ENCODE measurements at places on chromosomes 2 and 18.

- no peak for DNase-seq
These were observed 70.3 kb downstream of the ASXL2 start for GRCh38 chr2:25808006-25808383.

DNA sequence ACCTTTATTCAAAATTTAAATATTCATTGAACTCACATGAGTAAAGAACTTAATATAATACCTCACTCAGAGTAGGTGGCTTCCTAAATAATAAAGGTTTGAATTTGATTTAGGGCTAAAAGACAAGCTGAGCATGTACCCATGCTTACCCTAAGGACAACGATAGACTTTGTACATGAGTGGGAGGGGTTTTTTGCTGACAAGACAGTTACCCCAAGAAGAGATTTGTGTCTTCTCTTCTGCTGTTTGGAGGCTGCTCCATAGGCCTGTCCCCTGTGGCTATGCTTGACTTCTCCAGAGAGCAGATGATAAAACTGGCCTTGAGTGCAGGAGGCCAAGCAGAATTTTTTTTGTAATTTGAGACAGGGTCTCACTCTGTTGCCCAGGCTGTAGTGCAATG, 383.9 kb downstream of the TMEM182 start:
- no peak for DNase-seq

DNA sequence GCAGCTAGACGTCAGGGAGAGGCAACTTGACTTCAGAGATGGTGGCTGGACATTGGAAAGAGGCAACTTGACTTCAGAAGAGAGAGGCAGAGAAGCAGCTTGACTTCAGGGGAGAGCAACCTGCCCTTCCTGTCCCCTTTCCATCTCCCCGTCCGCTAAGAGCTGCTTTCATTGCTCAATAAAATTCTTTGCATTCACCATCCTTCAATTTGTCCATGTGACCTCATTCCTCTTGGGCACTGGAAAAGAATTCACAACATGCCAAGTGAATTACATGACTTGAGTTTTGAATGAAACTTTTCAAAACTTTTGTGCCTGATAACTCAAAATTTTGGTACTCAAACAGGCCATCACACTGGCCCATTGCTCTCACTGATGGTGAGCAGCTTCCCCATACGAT, 158.9 kb downstream of the DPP4 start:
- DNase-seq: no peak

GRCh38 chr18:11866764-11867163, 15.6 kb downstream of the CHMP1B start:
- no peak for DNase-seq

- no peak for DNase-seq
These were observed 15.0 kb downstream of the ZC3H8 start for GRCh38 chr2:112239862-112240261.

DNA sequence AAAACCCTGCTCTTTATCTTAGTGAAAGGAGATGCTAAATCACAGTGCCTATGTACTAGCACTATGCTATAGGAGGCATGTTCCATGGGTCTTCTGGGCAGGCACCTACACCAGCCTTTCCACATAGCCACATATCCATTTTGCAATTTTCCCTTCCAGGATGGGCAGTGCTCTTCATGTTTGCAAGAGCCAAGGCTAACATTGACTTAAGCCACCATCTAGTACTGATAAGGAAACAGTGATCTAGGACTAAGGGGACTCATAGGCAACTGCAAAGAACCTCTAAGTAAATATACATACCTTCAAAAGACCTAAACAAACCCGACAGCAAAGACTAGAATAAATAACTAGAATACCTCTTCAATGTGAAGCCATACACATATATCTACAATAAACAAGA, 919.7 kb upstream of the GYPC start:
- no peak for DNase-seq

DNA sequence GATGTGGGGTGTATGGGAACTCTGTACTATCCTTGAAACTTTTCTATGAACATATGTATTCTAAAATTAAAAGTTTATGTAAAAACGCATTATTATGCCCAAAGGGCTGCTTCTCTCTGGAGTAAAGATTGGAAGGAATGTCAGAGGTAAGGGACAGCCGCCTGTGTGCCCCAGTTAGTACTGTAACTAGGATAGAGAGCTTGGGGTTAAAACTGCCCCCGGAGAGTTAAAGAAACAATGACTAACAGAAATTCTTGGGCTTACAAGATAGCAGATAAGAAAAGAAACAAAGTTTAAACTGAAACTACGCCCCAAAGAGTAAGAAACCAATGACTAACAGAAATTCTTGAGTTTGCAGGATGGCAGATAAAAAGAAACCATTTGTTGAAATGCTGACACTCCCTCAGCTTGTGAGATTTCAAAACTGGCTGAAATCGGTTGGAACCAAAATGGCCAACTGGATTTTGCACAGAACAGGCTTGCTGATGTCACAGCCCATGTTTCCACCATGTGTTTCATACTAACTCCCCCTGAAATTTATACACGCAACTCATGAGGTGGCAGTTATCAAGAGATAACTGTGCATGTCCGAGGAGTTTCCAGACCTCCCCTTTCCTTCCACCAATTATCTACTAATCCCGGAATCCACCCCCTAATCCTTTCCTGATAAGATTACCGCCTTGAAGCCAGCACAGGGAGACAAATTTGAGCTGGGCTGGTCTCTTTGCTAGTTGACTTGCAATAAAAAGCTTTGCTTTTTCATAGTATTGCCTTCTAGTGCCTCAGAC, 8.7 kb upstream of the TXNDC2 start:
- no peak for DNase-seq

DNA sequence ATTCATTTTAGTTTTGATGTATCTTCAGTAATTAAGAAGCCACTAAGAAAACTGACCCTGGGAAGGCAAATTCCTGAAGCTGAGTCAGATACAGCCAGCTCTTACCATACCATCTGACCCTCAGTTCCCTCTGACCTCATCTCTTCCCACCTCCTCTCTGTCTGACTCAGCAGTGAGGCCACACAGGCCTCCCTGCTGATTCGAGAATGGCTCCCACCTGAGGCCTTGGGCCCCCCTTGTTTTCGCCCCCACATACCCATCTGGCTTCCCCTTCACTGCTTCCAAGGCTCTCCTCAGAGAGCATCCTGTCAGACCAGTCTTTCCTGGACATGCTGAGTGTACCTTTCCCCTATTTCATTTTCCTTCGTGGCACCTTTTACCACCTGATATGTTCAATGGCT, 71.0 kb upstream of the CYP1B1 start:
- no peak for DNase-seq

GRCh38 chr2:120536141-120536540, 190.2 kb downstream of the INHBB start:
- no peak for DNase-seq

DNA sequence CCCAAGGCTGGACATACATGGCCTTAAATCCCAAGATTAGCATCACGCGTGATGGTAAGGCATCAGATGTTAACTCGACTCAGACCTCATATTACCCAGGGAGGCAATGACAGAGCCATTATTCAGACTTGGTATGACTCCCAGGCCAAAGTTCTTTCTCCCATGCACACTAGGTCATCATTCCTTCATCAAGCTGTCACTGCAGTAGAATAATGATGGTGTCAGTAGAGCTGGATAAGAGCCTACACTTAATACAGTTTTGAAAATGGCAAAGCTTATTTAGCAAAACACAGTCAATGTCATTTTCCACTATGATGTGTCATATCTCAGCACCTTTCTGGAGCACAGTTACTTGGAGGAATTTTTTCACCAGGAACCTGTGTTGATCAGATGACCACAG, 663.3 kb downstream of the SUCLG1 start:
- DNase-seq: no peak

- DNase-seq: no peak
These were observed 207.7 kb upstream of the CTAGE1 start for GRCh38 chr18:22625406-22625805.

GRCh38 chr2:147026664-147027295, 818.0 kb upstream of the ACVR2A start:
- no peak for DNase-seq

GRCh38 chr2:82819951-82820350, 1639.1 kb downstream of the SUCLG1 start:
- DNase-seq: no peak

DNA sequence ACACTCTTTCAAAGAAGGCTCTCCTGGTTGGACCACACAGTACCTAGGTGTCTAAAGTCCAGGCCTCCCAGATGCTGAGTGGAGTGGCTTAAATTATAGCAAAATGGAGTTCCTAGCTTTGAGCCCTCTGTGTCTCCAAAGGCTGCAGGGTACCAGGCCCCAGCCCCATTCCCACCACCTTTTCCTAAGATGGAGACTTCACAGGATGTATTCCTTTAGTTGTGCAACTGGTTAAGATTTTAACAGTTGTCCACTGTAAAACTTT, 4.9 kb downstream of the SMAD7 start:
- no peak for DNase-seq

DNA sequence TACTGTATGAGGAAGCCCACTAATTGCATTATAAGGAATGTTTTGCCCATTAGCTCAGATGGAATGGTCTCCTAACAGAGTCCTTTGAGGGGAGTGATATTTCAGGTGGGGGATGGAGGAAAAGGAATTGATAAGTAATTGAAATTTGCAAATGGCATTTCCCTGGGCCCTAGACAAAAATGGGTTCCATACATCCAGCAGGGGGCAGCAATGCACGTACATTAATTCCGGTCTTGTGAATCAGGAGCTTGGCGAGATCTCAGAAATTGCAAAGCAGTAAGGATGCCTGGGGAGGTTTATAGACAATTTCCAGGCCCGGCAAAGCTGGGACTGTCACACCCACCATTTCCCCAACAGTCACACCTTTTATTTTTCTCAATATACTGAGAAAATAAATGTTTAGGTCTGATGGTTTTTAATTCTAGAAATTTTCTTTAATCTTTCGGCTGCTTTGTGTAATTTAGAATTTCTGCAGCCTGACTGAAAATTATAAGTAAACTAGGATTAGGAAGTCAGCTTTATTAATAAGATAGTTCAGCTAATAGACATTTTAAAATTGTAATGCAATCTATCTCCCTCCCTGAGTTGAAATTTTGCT, 122.8 kb downstream of the LYPD1 start:
- peak; percentile 86 for DNase-seq

- no peak for DNase-seq
These were observed 20.9 kb downstream of the MARCHF4 start for GRCh38 chr2:216351172-216351925.

DNA sequence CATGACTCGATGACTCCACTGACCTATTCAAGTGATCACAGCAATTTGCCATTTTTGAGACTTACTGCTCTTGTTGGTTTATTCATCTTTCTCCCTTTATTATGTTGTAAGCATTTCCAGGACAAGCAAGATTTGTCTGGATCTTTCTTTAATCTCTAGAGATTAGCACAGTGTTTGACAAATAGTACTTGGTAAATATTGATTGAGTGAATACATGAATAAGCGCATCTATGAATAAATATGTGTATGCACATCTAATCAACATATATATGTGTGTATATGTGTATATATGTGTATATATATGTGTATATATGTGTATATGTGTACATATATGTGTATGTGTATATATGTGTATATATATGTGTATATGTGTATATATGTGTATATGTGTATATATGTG, 7.3 kb downstream of the TMX3 start:
- no peak for DNase-seq

- DNase-seq: no peak
These were observed 153.8 kb downstream of the AQP4 start for GRCh38 chr18:26711756-26712155.

- DNase-seq: no peak
These were observed 139.1 kb downstream of the CYP26B1 start for GRCh38 chr2:72008608-72009007.

DNA sequence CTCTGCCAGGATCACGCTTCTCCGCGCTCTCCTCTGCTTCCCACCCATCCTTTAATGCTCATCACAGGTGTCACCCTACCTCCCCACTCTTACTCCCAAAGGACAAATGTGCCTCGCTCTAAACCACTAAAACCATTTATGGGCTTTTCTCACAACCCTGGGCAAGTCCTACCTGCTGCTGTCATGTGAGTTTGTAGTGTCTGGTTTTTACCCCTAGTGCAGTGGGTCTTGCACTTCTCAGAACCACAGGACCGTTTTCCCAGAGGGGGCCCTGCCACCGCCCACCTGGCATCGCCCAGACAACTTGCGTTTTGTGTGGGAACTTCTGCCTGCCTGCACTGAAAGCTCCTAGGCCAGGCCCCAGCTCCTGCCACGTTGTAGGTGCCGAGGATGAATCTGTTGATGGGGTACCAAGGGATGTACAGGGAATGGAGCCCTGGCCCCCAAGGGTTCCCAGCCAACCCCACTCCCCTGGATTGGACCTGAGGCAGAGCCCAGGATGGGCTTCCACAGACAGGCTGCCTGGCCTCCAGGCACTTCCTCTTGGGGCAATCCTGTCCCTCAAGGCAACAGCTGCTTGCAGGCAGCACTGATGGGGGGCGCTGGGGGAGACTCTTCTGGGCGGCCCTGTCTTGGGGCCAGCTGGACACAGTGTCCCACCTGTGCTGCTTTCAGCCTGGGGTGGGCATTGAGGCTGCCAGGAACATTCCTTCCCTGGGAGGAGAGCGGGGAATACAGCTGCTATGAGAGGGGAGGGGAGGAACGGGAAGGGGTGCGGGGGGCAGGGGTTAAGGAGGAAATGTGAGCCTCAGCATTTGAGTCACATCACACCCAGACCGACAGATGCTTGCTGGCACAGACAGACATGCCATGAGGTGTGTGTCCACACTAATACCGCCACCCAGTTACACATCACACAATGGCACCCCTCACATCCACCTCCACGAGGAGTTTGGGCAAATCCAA, 176.3 kb downstream of the ZFP36L2 start:
- peak; percentile 64 for DNase-seq

GRCh38 chr2:238562446-238562845, 135.7 kb downstream of the ASB1 start:
- no peak for DNase-seq

DNA sequence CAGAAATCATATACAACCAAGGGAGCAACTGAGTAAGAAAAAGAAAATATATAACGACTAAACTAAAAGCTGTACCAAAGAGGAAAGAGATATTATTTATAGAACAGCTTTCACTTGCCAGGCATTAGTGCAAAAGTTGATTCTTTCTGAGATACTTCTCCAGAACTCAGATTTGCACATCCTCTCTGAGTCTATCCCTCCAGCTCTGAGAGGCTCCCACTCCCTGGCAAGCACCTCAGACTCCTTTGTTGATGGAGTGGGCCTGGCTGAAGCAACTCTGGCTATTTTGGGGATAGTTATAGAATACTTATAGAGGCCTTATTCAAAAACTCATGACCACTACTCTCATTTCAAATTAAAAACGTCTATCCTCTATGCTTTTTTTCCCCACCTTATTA, 501.6 kb upstream of the TNP1 start:
- no peak for DNase-seq

DNA sequence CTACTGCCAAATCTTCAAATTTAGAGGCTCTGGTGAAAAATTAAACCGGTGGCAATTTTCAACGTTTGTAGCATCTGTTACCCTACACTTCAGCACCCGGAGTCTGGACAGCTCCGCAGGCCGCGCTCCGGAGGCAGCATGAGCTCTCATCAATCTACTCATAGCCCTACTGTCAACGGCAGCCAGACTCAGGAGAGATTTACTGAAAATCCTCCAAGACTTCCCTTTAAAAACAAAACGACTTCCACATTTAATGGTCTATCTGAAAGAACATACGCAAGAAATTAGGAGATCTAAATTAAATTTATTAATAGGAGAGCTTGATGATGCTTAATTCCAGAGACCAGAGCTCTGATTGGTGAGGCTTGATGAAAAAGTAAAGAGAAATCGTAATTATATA, 970 bp upstream of the ADCYAP1 start:
- DNase-seq: peak; percentile 84

All from right forelimb (tissue), 1 donor.